Tibial artery (tissue), 4 donors: ENCODE measurements at places on chromosomes 12 and 14.

- DNase-seq: no peak
Measured at GRCh38 chr12:52178984-52179383, 12.8 kb downstream of the KRT80 start.

DNA sequence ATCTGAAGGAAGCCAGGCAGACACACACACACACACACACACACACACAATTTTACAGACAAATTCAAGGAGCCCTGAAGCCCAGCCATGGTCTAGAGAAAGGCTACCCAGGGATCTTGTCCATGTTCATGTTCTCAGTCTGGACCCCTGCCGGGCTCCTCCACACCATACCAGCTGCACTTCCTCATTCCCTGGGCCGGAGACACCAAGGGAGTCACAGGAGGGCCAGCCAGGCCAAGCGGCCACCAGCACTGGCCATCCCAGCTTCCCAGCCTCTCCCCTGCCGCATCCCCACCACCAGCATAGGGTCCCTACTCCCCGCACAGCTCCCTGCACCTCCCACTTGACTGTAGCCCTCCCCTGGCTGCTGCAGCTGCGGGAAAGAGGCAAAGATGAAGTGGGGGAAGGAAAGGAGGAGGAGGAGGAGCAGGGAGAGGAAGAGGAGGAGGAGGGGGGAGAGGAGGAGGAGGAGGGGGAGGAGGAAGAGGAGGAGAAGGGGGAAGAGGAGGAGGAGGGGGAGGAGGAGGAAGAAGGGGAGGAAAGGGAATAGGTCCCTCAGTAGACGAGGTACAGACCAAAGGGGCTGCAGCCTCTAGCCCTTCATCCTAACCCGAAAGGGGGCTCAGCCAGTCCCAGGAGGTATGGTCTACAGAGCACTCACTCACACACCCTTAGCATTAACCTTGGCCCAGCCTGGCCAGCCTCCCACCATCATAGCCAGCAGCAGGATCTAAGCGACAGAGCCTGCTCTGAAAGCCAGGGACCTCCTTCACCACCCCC lies 293.2 kb downstream of the DPF3 start:
- peak; percentile 32 for DNase-seq

DNA sequence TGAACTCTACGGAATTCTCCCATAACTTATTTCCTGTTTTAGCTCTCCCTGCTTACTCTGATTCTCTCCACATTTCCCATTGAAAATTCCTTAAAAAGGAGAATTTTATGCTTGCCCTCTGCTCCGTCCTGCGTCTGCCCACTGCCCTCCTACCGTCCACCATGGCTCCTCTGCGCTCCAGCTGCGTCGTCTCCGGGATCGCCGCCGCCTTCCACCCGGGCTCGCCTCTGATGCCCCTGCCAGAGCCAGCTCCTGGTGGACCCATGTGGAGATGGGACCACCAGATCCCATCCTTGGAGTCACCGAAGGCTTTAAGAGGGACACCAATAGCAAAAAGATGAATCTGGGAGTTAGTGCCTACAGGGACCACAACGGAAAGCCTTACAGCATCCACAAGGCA lies 92.7 kb downstream of the LMO3 start:
- DNase-seq: no peak

GRCh38 chr12:100758083-100758482 lies 36.5 kb upstream of the ANO4 start:
- DNase-seq: no peak

GRCh38 chr14:104158827-104159798 lies 20.7 kb downstream of the KIF26A start:
- no peak for DNase-seq

DNA sequence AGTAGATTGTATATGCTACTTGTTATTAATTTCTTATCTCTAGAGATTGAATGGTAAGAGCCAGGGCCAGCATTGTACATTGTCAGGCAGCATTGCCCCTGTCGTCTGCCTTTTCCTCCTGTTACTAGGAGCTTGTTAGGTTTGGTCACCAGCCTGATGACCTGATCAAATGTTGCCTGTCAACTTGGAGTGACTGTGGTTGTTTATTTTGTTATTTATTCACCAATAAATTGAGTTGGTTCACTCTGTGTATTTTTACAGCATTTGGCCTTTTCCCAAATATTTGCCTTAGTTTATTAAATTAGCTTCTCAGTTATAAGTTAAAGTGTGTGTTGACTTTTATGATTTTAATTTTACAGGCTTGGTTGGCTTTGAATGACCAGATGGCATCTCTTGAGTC lies 88.4 kb downstream of the PRKCH start:
- no peak for DNase-seq

GRCh38 chr12:123280971-123281370 lies 9.3 kb upstream of the CDK2AP1 start:
- no peak for DNase-seq

- no peak for DNase-seq
Measured at GRCh38 chr14:65513671-65514070, 101.1 kb downstream of the FUT8 start.

GRCh38 chr12:94674051-94674451 lies 23.7 kb upstream of the TMCC3 start:
- DNase-seq: no peak

DNA sequence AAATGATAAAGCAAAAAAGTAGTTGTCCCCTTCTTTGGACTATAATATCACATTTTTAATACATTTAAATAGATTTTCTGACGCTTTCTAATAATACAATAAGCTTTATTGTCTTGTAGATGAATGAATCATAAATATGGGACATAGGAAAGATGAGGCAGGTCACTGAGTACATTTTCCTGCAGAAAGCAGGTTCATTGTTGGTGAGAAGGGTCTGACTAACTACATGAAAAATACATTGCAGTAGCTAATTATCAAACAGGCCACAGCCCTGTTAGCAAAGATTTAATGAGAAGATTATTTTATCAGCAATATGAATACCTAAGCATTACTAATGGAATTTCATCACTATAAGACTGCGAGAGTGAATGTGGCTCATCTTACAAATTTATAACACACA lies 45.6 kb downstream of the ABCD2 start:
- no peak for DNase-seq

GRCh38 chr12:6426882-6427671 lies 17.7 kb upstream of the CD27 start:
- no peak for DNase-seq

- DNase-seq: no peak
Measured at GRCh38 chr14:28754209-28754985, 12.2 kb upstream of the FOXG1 start.

DNA sequence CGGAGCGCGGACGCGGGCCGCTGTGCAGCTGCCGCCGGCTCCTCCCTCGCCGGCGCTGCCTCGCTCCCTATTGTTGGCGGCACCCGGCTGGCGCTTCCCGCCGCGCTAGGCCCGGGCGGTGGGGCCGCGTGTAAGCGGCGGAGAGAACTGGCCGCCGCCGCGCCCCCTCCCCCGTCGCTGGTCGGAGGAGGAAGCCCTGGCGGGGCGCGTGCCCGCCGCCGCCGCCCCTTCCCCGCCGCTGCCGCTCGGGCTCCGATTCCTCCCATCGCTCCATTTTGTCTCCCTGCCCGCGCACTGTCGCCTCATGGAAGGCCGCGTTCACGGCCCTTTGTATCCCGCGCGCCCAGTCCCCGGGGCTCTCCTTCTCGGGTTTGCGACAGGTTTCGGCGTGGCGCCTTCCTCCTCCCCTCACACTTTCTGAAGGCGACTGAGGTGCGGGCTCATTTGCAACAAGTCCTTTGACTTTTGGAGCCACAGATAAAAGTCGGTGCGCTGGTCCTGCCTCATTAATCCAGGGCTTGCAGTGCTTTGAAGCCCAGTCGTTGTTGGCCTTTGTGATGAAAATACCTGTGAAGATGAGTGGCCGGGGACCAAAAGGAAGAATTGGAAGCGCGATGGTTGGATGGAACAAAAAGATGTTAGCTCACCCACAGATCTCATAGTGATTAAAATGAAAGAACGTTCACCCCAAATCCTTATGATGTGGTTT lies 707 bp downstream of the CPSF6 start:
- DNase-seq: peak; percentile 51

DNA sequence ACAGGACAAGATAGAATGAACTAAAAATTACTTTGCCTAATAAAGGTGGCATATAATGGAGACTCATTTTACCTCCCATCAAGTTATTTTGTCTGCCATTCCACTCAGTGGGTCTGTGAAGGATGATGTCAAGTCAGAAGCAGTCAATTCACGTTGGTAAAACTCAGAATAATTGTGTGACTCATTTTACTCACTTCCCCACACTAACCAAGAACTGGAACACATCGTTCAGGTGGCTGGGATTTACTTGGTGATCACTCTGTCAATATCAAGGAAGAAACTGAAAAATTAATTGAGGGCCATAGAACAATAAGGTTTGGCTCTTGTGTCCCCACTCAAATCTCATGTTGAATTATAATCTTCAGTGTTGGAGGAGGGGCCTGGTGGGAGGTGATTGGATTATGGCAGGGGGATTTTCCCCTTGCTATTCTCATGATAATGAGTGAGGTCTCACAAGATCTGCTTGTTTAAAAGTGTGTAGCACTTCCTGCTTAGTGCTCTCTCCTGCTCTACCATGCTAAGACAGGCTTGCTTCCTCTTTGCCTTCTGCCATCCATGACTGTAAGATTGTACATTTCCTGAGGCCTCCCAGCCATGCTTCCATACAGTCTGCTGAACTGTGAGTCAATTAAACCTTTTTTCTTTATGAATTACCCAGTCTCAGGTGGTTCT lies 35.7 kb upstream of the GTF2A1 start:
- DNase-seq: no peak

GRCh38 chr12:124705545-124706138 lies 138.2 kb upstream of the NCOR2 start:
- DNase-seq: no peak

DNA sequence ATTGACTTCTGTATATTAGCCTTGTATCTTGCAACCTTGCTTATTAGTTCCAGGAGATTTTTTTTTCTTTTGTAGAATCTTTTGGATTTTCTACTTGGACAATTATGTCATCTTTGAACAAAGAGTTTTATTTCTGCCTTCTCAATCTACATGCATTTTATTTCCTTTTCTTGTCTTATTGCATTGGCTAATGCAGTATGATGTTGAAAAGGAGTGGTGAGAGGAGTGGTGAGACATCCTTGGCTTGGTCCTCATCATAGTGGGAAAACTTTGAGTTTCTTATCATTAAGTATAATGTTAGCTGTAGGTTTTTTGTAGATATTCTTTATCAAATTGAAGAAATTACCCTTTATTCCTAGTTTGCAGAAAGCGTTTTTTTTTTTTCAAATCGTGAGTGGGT lies 80.6 kb downstream of the RFX4 start:
- no peak for DNase-seq

GRCh38 chr14:53520078-53520928 lies 367.2 kb upstream of the DDHD1 start:
- no peak for DNase-seq

DNA sequence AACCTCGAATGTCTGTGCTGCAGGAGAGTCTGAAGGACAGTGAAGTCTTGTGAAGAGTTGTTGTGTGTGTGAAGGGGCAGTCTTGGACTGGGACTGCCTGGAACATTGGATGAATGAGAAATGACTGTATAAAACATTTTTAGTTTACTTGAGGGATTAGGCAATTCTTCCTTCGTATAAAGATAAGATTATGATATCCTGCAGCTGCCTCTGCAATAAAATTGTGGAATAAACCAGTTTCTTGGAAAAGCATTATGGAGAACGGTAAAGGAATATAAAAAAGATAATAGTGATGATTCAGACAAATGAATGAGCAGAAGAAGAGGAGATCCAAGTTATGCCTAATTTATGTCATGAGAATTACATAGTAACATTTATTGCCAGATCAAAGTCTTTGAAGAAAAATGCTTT lies 30.9 kb upstream of the LUM start:
- DNase-seq: no peak

GRCh38 chr12:124667506-124668326 lies 100.3 kb upstream of the NCOR2 start:
- no peak for DNase-seq

DNA sequence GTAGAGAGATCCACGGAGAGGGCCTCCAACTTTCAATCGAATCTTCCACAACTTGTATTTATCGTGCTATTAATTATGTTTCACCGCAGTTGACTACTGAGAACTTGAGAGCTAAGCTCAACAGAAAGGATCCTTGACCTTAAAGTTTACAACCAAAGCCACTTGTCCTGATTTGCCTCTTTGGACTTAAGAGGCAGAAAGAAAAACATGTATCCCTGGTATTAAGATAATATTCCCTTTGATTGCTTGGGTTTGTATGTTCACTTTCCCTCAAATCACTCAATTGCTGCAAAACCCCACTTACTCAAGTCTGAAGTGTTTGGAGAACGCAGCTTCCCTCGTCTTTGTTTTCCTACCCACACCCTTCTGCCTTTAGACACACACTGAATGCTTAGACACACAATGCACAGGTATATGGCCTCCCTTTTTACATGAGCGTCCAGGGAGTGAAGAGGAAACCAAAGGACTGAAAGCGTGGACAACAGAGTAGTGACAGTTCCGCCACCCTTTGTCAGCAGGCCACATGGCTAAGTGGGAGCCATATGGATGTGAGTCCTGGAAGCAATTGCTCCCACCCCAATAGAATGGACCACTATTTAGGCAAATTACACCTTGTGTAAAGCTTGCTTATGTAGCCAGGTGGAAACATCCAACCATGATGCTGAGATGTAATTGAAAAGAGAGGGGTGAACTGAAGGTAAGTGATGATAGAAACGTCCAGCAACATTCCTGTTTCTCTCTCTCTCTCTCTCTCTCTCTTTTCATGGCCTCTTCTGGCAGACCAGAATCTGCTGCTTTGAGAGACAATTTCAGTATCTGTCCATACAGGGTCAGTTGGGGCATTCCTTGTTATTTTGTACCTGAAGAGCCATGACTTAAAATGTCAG lies 1.4 kb upstream of the PKP2 start:
- DNase-seq: no peak

DNA sequence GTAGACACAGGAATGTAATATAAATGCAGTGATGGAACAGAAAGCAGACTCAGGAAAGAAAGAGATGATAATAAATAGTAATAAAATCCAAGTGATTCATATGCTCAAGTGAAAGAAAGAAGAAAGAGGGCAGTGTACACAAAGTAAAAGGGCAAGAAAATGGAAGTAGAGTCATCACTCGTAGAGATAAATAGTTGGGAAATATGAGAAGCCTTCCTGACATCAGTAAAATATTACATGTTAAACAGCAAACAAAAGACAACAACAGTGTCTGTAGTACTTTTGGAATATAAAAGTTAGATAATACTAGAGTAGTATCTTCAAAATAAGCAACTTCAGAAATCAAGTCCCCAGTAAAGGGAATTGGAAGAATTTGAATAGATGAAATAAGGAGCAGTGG lies 412.3 kb downstream of the RAD51B start:
- DNase-seq: no peak
